Neural crest cell (in vitro differentiated cells): ENCODE measurements at places on chromosomes 16 and 17.

GRCh38 chr16:26770547-26770946 is 296.2 kb upstream of the C16orf82 start:
- DNase-seq = no peak

- no peak for DNase-seq
Measured at GRCh38 chr16:22071331-22071910, 20.9 kb upstream of the VWA3A start.

GRCh38 chr17:60416368-60416925 is 5.8 kb upstream of the CHCT1 start:
- DNase-seq = no peak

DNA sequence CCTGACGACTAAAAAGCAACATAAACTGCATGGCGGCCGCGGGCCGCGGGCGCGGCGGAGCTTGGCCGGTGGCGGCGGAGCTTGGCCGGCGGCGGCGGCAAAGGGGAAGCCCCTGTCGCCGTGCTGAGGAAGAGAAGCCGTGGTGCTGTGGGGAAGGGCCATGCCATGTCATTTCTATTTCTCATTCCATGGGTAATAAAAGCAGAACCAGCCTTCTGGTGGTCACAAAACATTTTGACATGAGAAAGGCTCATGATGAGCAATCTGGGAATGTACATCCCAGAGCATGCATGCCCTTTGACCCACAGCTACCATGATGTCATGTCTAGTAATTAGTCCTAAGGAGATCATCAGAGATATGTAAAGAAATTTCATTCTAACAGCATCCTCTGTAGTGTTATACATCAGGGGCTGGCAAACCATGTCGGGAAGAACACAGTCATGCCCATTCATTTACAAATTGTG is 23.9 kb upstream of the HEATR6 start:
- DNase-seq = no peak

DNA sequence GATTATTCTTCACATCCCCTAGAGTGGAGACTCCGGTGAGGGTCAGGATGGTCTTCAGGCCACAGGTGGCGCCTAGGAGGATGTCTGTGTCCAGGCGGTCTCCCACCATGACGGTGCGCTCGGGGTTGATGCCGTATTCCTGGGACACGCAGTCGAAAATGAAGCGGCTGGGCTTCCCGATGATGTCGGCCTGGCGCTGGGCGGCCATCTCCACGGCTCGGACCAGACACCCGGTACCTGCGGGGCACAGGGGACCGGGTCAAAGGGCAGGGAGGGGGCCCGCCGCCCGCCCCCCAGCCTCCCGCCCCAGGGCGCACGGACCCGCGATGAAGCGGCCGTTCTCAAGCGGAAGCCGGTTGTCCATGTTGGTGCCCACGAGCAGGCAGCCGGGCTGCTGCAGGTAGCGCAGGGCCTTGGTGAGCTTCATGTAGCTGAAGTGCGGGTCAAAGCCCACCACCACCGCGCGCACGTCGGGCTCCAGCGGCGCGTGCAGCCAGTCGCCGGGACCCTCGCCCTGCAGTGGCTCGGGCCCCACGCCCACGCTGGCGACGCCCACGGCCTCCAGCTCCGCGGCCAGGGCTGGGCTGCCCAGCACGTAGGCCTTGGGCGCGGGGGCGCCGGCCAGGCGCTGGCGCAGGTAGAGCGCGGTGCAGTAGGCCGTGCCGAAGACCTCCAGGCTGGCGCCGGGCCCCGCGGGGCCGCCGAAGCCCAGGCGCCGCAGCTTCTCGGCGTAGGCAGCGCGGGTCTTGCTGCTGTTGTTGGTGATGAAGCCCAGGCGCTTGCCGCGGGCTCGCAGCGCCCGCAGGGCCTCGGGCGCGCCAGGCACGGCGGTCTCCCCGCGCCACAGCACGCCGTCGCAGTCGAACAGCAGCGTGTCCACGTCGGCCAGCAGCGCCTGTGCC is 572 bp downstream of the PGP start:
- DNase-seq = no peak

- no peak for DNase-seq
Measured at GRCh38 chr17:77318021-77318420, 177.3 kb downstream of the SEC14L1 start.

DNA sequence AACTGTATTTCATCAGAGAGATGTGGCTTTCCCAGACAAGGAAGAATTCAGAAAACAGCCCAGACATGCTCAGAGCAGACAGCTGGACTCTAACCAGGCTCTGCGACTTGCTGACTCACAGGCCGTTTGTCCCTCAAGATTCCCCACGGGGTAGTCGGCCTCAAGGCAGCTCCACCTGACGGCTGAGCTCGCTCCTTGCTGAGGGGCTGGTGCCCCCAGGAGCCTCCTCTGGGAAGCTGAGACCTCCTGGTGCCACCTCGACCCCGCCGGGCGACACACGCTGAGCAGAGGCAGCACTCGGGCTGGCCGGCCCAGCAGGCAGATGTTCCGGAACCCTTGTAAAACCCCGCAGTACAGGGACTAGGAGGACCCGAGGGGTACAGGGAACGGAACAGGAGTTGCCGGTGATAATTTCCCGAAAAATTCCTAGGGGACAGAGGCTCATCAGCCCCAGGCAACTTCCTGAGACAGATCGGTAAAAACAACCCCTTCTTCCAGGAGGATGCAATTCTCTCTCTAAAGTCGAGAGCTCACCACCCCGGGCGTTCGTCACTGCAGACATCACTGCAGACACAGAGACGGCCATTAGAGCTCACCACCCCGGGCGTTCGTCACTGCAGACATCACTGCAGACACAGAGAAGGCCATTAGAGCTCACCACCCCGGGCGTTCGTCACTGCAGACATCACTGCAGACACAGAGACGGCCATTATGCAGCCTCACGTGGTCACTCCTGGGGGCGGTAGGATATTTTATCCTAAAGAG is 19.9 kb downstream of the RPH3AL start:
- DNase-seq = no peak

GRCh38 chr17:73738751-73739575 is 94.7 kb upstream of the SDK2 start:
- DNase-seq = no peak

DNA sequence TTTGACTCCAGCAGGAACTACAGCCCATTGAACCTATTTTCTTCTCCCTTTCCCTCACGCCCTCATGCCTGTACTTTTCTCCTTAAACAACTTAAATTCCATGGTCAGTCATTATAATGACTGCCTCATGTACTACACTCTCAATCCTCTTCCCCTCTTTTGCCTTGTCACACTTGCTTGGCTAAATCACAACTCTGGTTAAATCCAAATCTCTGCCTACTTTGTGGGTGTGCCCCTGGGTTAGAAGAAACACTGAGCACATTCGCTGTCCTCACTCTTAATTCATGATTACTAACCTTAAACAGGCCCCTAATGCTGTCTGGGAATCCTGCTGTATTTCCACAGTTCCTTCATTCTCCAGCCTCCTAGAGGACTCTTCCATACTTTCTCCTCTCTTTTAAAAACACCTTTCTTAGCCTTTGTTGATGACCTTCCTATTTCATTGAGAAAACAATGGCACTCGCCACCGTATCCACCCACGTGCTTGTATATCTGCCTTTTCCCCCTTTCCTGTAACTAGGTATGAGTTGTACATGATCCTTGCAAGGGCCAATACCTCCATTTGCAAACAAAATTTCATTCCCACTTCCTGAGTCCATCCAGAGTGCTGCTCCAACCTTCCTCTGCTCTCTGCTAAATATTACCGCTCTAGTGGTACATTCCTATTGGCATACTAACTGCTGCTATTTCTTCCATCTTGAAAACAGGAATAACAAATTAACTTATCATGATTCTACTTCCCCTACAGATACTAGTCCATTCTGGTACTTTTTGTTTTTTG is 28.9 kb downstream of the ZNRF1 start:
- DNase-seq = no peak

DNA sequence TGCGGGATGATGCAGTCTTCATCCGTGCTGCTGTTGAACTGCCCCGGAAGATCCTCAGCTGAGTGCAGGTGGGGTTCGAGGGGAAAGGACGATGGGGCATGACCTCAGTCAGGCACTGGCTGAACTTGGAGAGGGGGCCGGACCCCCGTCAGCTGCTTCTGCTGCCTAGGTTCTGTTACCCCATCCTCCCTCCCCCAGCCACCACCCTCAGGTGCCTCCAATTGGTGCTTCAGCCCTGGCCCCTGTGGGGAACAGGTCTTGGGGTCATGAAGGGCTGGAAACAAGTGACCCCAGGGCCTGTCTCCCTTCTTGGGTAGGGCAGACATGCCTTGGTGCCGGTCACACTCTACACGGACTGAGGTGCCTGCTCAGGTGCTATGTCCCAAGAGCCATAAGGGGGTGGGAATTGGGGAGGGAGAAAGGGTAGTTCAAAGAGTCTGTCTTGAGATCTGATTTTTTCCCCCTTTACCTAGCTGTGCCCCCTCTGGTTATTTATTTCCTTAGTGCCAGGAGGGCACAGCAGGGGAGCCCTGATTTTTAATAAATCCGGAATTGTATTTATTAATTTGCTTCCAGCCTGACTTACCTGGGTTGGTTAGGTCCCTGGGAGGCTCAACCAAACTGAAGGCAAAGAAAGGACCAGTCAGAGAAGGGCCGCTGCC is 5.8 kb downstream of the TRAF4 start:
- DNase-seq = no peak

- no peak for DNase-seq
Measured at GRCh38 chr17:48679385-48680096, 42.8 kb downstream of the PRAC1 start.

DNA sequence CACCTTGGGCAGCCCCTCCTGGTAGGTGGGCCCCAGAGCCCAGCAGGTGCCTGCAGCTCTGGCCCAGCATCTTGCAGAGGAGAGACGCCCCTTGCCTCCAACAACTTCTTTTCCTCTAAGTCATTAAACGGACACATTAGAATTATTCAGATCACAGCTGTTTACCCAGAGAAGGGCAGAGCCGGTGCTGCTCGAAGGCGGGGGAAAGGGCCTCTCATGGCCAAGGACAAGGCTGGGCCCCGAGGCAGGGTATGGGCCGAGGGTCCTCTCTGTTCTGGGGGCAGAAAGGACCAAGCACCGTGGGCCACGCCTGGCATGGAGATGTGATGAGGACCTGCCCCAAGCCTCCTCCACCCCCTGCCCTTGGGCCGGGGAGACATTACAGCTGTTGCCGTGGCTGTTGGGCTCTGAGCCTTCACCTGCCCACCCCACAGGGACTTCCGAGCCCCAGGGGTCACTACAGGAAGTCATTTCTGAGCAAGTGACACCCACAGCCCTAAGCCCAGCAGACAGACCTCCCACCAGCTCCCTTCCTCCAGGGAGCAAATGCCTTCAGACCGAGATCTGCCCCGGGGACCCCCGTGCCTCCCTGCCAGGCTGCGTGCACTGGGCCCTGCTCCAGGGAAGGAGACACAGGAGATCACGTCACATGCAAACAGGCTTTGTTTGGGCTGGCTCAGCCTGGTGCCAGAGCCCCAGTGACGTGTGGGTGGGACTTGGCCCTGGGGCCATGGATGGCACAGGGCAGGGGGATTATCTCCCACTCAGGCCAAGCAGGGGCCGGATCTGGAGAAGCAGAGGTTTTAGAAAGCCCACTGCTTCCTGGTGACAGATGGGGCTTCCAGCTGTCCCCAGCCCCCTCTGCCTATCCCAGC is 699 bp upstream of the PVALEF start:
- DNase-seq = no peak

DNA sequence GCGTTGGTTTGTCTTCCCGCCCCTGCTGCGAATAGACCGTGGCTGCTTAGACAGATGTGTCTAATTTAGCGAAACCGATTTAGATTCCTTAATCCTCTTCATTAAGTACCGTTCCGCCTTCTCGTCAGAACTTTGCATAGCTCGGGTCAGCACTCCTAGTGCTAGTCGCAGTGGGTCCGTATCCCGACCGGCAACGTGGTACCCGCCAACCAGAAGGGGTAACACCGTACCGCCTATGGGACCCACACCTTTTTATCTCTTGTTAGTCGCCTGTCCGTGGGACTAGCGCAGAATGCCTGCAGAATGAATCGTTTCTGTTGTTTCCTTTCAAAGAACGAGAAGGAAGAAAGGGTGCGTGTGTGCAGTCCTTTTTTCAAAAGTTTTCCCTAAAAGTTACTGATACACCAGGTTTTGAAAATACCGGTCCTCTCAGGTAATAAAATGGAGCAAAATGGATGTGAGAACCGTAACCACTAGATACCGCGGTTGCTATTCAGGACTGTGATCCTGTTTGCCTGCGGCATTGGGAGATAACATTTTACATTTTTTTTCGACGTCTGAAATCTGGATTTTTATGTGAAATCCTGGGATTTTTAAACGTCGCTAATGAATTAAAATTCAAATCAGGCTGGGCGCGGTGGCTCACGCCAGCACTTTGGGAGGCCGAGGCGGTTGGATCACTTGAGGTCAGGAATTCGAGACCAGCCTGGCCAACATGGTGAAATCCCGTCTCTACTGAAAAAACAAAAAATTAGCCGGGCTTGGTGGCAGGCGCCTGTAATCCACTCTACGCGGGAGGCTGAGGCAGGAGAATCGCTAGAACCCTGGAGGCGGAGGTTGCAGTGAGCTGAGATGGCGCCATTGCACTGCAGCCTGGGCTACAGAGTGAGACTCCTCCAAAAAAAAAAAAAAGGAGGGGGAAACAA is 998 bp upstream of the SRSF1 start:
- DNase-seq = no peak

DNA sequence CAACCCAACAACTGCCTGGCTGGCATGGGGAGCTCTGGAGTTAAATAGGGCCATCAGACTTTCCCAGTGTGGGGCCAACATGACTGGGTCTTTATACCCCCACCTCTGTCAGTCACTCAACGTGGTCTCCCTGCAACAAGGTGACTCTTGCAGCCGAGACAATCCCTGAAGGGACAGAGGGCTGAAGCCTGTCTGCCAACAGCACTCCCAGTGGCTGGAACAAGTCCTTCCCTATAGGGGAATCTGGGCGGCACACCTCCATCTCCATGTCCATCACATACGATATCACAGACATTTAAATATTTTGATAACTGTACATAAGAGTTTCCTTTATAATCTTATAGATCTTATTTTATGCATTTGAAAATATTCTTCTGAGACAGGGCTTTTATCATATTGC is 4.8 kb upstream of the MAPT start:
- no peak for DNase-seq

DNA sequence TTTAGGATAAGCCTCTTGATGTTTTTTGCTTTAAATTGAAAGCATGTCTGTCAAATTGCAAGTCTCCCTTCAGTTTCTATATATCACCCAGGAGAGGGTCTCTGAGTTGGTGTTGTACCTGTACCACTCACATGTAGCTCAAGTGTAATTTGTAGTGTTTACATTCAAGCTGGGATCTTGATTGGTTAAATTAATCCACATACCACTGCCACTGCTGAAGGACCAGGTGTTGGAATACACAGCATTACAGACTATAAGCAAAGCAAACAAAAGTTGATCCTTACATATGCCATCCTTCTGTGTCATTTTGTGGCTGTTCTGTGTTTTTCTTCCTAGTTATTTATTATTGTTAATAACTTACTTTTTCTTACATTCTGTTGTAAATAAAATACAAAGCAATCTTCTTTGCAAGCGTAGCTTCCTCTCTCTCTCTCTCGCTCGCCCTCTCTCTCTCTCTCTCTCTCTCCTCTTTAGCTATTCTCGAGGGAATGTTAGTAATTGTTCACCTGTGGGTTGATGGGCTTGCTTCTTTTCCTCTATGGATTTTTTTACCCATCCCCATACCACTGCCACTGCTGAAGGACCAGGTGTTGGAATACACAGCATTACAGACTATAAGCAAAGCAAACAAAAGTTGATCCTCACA is 20.8 kb upstream of the NOL11 start:
- DNase-seq = no peak
